ENCODE measurements at places on chromosomes 3 and 15.

GRCh38 chr3:89613241-89613640, 505.8 kb downstream of the EPHA3 start:
- DNase-seq = no peak

DNA sequence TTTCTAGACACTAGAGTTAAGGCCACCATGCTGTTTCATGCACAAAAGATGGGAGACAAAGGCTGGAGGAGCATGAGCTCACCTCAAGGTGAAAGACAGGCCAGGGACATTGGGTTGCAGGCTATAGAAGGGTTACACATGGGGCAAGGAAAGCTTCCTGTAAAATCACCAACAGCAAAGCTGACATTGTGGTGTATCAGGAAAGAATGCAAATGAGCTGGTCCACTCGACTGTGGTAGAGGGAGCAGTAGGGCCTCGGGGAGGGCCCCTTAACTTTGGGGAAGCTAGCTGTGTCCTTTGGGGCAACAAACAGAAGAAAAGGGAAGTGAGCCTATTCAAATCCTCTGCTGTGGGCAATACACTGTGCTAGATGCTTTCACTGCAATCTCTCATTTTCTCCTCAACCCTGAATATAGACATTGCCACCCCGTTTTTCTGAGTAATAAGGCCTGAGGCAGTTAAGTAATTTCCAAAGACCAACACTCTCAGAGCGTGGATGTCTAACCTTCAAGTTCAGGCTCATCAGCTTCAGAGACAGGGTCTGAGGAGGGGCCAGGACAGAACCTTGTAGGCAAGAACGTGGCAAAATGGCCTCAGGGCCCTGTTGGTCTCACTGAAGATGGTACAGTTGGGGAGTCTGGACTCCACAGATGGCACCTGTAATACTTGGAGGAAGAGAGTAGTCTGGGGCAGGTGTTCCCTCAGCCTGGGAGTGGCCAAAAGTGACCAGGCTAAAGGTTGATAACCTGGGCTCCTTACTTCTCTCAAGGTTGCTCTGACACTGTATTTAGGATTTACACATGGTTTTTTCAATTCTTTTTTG, 24.1 kb downstream of the CX3CR1 start:
- DNase-seq = no peak

DNA sequence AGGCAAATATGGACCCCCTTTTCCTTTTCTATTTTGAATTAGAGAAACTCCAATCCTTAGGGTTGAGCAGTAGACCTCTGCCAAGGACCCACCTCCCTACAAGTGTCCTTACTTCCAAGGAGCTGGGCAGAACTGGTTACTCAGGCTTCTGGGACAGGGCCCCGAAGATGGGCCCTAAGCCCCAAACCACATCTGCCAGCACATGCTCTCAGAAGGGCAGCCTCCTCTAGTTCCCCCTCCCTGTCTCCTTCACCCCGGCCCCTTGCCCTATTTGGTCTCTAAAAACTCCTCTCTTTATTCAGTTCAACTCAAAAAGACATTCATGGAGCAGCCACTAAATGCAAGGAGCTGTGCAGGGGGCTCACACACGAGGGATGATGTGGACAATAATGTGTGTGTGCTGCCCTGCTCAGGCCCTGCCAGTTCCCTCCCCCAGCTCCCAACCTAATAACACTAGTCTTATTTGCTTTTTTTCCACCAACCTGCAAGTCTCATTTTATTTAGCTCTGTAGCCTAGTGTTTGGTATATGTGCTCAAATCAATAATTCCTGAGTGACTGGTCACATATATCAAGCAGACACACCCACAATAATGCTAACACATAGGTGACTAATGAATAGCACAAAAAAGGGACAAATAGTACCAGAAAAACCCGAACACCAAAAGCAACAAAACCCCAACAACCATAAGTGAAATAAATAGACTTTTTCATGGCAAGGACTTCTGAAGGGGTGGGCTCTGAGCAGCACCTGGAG, 12.2 kb downstream of the ZDHHC3 start:
- DNase-seq = no peak

- DNase-seq = no peak
Observed at GRCh38 chr3:118823626-118824025, 211.0 kb downstream of the IGSF11 start.

GRCh38 chr3:176939022-176939817, 258.1 kb downstream of the TBL1XR1 start:
- DNase-seq = peak; percentile 55

GRCh38 chr15:79644091-79644490, 212.0 kb downstream of the MINAR1 start:
- peak; percentile 37 for DNase-seq

GRCh38 chr15:92429378-92430068, 35.8 kb downstream of the ST8SIA2 start:
- peak; percentile 51 for DNase-seq

GRCh38 chr3:150135287-150135721, 164.6 kb upstream of the PFN2 start:
- DNase-seq = no peak

GRCh38 chr3:124229836-124230235, 237.9 kb upstream of the ROPN1 start:
- DNase-seq = no peak

DNA sequence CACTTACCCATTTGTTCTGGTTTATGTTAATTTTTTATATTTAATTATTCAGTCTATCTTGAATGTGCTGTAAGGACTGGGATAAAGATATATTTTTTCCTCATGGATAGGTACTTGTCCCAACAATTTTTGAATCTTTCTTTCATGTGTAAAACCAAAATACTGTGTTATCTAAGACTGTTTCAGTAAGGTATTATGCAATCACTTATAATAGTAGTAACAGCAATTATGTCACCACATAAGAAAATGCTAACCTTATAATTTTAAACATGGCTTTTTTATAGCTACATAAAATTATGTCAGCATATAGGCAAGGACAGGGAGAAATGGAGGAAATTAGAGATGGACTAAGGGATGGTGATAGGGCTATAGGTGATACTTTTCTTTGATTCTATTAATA, 2.9 kb upstream of the CTDSPL start:
- DNase-seq = no peak

- peak; percentile 7 for DNase-seq
Observed at GRCh38 chr3:17302774-17303173, 418.0 kb downstream of the PLCL2 start.

DNA sequence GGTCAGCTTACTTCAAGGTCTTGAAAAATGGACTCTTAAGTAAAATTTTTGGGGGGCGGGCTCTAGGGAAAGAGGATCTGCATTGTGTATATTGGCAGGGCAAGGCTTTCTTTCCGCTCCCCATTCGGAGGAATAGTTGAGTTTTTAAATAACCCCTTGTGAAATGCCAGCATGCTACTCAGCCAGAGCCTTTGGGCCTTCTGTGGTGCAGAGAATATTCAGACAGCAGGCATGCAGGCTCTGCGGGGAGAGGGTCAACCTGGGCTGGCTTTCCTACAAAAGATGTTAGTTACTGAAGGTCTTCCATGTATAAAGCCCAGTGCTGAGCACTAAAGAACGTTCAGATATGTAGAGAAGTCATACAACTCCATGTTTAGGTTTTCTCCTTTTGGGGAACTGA, 40.6 kb downstream of the ADAMTSL3 start:
- DNase-seq = no peak

DNA sequence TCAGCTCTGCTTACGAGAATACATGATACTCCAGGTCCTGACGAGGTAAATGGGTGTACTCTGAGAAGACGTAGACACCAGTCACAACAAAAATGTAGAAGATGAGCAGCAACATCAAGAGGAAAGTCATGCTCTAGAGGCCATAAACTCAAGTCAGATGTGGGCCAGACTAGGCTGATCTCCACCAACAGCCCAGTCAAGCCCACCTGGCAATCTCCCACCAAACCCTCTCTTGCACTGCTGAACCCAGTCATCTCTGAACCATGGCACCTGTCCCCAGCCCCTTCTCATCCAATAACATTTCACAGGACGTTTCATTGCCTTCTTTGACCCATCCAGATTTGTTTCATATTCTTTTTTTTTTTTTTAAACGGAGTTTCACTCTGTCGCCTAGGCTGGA, 10.8 kb upstream of the PDIA3 start:
- no peak for DNase-seq

DNA sequence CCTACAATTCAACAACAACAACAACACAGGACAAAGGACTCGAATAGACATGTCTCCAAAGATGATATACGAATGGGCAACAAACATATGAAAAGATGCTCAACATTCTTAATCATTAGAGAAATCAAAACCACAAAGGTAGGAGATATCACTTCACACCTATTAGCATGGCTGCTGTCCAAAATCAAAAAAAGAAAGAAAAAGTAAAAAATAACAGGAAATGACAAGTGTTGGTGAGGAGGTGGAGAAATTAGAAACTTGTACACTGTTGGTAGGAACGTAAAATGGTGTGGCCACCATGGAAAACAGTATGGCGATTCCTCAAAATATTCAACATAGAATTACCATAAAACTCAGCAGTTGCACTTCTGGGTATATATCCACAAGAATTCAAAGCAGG, 312.3 kb upstream of the STT3B start:
- no peak for DNase-seq

DNA sequence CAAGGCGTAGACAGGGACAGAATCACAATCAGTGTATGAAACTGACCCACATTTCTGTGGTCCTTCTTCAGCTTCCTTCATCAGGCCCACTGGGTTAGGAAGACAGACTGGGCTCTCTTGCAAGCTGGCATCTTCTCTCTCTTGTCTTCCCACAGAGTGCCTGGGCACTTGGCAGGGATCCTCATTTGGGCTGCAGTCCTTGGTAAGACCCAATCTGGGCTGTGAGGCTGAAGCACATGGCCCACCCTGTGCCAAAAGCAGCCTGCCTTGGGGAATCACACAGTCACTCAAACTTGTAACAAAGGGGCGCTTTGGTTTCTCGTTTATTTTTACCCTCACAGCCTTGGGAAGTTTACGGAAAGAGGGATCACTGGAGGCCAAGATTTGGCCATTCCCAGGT, 8.2 kb upstream of the EPHB3 start:
- DNase-seq = no peak

- peak; percentile 31 for DNase-seq
Observed at GRCh38 chr3:27423463-27423862, 54.3 kb upstream of the NEK10 start.

- DNase-seq = no peak
Observed at GRCh38 chr3:188607805-188608315, 453.9 kb downstream of the LPP start.

- DNase-seq = no peak
Observed at GRCh38 chr15:93195109-93195508, 106.1 kb upstream of the RGMA start.

DNA sequence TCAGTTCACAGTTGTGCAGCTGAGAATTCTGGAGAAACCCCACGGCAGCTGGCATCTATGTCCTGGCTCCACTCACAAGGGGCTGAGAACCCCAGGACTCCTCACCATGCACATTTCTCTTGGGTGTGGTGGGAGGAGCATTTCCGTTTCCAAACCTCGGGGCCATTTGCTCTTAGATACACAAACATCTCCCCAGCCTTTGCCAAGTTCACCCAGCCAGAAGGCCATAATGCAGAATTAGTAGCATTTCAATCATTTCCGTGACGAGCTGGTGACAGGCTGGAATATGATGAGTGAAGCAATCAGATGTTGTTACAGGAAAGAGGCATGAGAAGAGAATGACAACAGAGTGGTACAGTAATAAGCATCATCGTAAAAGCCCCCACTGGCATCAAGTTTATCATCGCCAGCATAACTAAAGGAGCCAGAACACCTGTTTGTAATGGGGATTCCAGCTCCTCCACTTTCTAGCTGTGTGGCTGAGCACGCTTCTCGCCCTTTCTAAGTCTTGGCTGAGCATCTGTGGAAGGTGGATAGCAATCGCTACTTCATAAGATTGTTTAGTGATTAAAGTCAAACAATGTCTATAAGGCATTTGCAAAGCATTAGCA, 82.0 kb downstream of the LIPC start:
- DNase-seq = no peak

DNA sequence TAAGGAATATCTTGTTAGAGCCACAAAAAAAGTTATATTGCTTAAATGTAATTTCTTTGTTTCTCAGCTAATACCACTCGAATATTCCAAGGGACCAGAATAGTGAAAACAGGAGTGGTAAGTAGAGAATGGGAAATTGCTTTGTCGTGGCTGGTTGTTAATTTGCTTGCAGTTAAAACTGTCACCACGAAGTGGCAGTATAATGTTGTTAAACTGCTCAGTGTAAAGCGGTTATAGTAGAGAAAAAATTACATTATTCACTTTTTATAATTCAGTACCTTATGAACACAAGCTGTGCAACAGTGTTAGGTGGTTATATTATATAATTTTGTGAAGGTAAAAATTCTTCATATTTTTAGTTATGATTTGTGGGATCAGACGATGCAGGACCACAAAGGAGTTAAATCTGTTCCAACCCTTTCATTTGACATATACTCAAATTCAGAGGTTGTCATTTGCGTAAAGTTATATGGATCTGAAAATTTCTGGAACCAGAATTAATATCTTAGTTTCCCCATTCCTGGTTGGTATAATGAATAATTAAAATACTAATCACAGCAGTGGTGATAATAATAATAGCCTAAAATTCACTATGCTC, 171.8 kb downstream of the FEZF2 start:
- peak; percentile 65 for DNase-seq

- DNase-seq = no peak
Observed at GRCh38 chr3:49617390-49618013, 56.6 kb upstream of the APEH start.

DNA sequence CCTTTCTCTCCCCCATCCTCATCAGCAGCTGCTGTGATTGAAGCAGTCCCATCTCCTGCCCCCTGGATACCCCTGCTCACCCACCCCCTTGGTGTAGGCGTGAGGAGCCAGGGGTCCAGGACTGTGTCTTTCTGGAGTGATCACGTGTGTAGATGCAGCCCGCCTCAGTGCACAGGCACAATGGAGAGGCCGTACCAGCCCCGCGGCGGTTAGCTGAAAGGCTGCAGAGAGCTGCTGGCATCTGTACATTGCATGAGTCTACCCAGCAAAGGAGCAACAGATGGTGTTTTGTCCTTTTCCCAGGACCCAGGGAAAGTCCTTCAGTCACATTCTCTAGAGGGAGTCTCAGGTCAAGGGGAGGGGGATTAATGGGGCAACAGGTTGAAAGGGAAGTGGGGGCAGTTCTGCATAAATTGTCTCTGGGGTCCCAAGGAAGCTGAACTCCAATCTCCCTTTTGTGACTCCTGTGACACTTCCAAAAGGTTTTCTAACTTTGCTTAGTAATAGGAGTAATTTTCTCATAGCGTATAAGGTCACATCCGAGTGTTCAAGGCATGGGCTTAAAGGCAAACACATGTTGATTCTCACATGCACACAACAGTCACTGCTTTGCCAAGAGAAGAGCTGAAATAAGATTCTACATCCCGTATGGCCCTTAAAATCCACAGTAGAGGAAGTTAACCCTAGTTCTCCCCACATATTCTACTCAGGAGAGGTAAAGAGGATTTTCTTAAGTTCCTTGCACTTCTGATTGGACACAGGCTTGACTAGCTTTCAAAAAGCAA, 7.1 kb downstream of the CSPG5 start:
- no peak for DNase-seq

DNA sequence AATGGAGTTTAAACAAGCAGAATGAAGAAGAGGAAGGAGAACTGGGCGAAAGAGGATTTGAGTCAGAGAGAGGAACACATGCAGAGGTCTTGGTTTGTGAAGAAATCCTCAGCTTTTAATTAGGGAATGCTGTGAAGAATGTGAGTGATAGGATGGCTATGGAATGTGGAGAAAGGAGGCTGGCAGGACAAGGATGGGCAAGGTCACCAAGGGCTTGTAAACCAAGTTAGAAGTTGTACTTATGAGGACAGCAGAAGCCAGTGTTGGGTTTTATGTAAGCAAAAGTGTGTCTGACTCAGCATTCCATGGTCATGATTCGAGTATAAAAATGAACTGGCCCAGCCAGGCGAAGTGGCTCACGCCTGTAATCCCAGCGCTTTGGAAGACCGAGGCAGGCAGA, 60.0 kb upstream of the IL12A start:
- peak; percentile 81 for DNase-seq

GRCh38 chr3:192409201-192409837, 318.0 kb downstream of the FGF12 start:
- DNase-seq = peak; percentile 23

All from AG08396 (cell line).